Fibroblast of skin of scalp (primary cell): ENCODE measurements at places on chromosomes 6 and 20.

- no peak for DNase-seq
Measured at GRCh38 chr6:169589293-169589692, 112.5 kb downstream of the WDR27 start.

- peak; percentile 97 for DNase-seq
Measured at GRCh38 chr20:10619427-10619826, 54.4 kb downstream of the JAG1 start.

DNA sequence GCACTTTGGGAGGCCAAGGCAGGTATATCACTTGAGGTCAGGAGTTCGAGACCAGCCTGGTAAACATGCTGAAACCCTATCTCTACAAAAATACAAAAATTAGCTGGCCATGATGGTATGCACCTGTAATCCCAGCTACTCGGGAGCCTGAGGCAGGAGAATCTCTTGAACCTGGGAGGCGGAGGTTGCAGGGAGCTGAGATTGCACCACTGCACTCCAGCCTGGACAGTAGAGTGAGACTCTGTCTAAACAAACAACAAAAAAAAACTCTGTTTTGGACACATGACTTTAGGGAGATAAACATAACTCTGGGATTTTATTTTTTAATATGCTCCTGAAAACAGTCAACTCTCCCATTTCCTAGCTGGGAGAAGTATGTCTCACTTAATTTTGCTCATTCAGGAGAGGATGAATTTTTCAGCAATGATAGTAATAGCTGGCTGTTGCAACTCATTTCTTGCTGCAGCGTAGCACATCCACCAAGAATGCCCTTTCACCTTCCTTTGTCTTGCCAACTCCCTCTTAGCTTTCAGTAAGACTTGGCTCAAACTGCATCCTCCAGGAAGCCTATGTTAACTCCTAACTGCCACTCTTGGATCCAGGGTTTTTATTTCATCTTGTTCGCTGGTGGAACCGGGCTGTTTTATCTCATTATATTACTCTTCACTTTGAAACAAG lies 24.3 kb downstream of the TOP1 start:
- peak; percentile 27 for DNase-seq

DNA sequence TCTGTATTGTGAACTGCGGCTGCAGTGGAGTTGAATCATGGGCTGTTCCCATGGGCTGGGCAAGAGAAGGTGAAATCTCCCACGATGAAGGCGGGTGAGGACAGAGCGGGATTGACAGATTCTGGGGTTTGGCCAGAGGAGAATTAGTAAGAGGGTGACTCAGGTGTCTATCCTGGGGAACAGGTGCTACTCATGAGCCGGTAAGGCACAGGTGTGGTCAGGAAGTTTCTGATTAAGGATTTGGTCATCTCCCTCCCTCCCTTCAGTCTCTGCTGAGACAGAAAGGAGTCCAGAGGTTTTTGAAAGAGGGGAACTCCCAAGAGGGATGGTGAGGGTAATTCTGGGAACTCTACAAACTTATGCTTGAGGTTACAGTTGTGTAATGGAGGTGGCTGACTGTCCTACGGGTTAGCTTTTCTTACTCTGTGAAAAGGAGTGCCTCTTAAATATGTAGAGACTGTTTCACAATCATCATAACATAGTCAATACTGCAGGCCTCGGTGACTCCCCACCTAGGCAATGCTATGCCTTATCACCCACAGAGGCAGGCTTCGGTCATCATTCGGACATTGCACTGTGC lies 31.5 kb downstream of the SERPINB1 start:
- DNase-seq: no peak

GRCh38 chr6:165543781-165544180 lies 119.3 kb downstream of the PDE10A start:
- DNase-seq: peak; percentile 2

DNA sequence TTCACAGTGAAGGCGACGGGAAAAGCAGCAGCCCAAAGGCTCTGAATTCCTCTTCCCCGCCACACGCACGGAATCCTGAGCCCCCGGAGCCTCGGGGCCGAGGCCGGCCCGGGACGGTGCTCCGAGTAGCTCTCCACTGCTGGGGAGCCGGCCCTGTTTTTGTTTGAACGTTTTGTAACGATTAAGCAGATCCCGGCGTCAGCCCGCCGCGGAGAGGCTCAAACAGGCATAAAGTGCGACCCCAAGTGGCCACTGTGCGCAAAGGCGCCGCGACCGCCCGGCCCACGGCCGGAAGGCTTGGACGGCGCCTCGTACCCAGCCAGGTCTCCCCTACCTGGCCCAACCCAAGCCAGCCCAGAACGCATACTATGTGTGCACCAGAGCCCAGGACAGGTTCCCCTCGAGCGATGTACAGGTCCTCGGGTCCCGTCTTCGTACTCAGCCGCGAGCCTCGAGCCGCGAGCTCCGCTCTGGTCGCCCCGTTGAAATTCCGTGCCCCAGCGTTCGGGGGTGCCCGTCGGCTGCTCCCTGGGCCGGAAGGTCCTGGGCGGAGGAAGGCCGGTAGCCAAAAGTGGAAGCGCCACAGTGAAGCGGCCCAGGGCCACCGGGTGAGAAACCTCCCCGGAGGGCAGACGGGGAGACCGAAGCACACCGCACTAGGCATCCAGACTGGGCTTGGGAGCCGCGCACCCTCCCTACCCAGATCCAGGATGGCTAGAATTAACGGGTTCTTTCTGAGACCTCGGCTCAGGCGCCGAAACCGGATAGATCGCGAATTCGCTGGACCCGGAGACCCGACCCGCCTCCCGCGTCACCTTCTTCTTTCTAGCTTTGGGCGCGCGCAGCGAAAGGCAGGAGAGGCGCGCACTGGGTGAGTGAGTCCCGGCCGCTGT lies 1.2 kb upstream of the MAFB start:
- DNase-seq: peak; percentile 93

DNA sequence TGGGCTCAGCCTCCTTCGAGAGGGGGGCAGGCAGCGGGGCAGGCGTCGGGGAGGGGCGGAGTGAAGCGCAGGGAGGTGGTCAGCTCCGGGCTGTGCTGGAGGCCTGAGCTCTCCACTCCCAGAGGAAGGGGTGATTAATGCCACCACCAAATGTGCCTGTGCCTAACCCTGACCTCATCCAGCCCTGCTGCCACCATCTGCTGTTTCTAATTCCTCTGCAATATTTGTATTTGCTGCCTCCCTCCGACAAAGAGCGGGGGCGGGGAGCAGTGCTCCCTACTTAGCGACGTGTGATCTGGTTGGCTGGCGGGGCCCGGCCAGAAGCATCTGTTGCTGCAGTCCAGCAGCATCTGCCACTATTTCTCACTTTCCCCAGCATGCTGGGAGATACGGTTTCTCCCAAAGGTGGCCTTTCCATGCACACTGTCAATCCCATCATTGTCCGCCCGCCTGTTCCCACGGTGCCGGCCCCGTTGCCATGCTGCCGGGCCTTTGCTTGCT lies 47.0 kb downstream of the DLL1 start:
- no peak for DNase-seq

- no peak for DNase-seq
Measured at GRCh38 chr20:41169162-41169690, 31.9 kb downstream of the PLCG1 start.

DNA sequence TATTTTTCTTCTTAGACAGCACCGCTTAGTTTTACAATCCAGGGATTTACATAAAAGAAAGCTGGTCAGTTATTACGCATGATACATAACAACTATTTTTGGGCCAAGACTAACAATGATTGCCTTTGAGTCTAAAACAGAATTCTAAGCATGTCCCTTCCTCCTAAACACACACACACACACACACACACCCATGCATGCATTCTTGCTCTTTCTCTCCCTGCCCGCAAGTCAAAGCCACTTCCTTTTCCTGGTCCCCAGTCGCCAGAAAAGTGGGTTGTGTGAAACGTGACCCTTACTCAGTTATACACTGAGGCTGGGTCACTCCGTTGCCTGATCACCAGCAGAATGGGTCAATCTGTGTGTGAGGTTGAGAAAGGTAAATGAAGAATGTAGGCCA lies 31.4 kb downstream of the FYN start:
- DNase-seq: peak; percentile 82

DNA sequence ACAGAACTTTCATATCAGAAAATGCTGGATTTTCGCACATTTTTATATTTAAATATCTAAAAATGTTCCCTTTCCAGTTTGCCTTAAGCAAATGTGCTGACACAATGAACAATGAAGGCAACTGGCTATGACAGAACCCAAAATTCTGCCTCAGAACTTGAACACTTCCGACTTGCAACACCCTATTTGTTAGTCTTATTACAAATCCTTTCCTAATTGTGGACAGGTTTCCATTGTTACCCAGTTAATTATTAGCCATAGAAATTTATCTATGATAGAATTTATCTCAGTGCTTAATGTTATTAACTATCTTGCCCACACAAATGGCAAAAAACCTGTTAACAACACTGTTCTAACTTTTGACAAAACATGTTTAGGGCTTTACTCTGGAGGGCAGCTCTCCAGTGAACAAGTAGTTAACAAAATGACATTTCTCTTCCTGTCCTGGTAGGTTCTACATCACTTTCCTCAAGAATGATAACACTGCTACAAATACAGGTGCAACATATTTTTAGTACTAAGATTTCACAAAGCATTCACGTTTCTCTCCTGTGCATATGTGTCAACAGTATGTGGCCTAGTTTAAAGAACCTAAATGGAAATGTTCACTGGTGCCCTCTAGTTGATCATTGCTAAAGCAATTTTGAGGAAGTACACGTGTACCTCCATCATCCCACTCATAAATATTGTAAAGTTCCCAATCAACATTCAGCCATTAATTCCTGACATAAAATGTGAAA lies 58.4 kb downstream of the HIVEP2 start:
- DNase-seq: peak; percentile 54

- DNase-seq: peak; percentile 38
Measured at GRCh38 chr20:1888796-1889463, 6.3 kb upstream of the SIRPA start.

DNA sequence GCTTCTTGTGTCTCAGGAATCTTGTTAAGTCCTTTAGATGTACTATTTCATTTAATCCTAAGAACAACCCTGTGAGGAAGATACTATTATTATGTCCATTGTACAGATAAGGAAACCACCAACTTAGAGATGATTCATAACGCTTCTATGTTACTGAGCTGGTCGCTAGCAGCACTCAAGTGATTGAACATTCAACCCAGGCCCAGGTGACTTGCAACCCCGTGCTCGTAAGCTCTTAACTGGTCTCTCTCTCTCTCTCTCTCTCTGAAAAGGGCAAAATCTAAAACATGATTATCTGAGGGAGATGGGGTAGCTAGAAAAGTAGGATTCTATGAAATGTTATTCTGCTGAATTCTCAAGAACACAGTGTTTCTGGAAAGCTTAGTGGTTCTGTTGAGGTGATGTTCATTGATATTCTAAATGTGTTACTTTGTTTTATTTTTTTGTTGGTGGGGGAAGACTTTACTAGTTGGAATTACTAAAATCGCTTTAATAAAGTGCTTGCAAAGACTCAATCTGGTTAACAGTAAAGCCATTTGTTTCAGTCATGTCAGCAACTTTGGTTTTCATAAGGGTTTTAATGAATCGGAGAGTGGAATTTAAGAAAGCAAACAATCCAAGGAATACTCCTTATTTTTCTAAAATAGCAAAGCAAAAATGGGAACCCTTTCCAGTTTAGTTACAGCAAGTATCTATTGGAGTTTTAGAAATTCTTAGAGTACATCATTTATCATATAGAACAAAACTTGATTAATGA lies 265.0 kb upstream of the TAB2 start:
- DNase-seq: no peak

DNA sequence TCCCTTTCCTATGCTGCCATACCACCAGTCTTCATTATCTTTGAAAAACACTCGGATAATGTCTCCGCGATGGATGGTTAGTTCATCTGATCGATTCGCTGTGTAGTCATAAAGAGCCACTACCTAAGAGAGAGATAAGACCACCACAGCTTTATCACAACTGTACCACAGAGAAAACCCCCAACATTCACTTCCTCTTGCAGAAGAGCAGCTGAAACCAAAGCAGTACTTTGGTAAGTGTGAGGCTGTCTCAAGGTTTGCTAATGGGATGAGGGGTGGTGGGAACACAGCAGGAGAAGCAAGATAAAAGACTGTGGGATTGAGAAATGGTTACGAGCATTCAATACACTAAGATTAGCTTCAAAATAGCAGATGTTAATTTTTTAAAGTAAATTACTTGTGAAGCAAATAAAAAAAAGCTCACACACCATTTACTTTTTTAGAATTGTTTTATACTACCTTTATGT lies 142.1 kb downstream of the MYB start:
- DNase-seq: no peak

DNA sequence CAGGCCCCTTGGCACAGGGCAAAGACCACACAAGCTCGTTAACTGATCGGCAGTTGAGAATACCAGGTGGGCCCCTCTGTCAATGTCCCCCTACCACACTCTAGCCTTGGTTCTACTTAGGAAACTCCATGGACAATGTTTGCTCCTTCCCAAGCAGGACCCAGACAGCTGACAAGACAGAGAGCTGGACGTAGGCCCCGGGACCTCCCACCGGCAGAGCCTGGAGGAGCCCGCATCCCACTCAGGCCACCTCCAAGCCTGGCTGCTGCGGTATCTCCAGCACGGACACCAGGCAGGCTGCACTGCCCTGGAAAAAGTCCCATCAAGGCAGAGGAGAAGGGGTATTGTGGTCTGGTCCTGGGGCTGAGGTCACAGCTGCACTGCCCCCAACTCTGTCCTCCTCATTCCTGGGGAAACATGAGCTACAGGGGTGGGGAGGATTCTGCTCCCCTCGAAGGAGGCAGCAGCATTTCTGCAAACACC lies 6.2 kb upstream of the GRM4 start:
- DNase-seq: no peak

DNA sequence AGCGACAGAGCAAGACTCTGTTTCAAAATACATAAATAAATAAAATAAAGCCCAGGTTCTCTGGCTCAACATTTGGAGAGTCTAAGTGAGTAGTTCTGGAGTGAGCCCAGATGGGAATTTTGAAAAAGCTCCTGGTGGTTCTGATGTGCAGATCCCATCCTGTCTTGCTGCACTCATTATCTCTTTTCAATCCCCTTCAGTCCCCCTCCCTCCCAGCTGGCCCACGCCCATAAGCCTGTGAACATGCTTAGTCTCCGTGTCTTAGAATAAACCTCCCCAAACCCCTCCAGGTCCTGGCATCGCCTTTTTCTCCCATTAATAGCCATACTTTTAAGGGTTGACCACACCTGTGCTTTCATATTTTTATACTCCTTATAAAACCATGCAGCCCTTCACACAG lies 19.4 kb upstream of the TULP1 start:
- DNase-seq: no peak

- no peak for DNase-seq
Measured at GRCh38 chr6:56361812-56362211, 114.4 kb upstream of the COL21A1 start.

DNA sequence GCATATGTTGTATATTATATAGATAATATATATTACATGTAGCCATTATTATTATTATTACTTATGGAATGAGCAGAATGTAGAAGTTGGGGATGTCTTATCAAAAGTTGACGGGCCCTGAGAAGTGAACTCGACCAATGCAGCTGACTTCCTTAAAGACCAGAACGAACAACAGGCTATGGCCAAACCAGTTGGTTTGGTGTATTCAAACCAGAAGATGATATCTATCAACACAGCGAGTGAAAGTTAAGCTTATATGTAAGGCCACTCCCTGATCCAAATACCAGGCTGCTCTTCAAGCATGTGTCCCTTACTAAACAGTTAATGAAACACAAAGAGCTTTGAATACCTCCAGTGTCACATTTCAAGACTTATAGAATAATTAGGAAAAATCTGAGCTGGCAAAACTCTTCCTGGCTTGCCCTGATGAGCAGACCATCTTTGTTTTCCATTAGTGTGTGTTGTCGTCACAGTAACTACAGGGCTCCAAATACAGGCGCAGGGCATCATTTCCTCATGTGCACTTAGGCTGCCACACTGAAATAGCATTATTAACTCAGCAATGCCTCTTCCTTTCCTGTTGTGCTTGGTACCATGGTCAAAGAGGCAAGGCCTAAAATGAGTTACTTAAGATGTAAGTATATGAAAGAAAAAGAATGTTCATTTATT lies 6.6 kb downstream of the FILIP1 start:
- DNase-seq: no peak
